AG08396 (cell line): ENCODE measurements at places on chromosomes 6 and 20.

DNA sequence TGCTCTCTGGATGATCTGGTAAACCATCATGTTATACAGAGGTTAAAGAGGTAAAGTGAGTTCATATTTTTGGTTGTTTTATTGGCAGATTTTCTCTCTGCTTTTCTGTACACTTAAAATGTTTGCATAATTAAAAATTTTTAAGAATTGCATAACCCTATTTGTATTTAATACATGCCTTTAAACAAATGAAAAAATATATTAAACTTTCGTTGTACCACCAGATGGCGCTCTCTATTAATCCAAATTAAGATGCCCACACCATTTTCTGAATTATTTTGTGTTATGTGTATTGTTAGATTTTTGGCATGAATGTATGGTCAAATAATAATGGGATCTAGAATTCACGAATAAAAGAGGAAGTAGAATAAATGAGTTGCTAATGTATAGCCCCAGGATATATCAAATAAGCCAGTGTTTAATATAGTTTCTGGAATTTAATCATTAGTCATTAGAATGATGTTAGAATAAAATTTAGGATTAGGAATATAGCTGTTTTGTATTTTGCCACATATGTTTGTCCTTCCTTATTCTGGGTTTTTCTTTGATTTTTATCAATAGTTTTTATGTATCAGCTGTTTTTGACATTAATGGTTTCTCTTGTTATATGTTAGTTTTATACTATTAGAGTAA, 38.9 kb downstream of the SMAP1 start:
- DNase-seq: no peak

GRCh38 chr20:14431568-14431967, 94.2 kb upstream of the FLRT3 start:
- DNase-seq: no peak

DNA sequence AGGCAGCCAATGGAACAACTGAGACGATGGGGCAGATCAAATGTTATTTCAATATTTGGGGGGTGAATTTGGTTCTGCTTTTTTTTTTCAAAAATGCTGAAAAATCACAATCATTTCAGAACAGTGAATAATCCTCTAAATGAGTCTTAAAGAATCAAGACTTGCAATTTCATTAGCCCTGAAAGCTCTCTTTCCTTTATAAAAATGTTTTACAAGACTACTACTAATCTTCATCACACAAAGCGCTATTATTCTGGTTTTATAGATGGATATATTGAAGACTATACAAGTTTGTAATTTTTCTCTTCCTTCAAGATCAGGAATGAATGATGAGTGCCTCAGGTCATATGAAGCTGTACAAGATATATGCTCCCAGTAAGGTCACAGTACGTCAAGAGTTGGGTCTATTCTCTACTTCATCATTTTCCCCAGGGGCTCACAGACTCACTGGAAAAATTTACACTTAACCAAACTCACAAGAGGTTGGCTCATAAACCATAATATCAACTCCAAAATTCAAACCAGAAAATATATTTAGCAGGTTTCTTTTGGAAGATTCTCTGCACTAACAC, 19.5 kb downstream of the RNF24 start:
- DNase-seq: no peak

DNA sequence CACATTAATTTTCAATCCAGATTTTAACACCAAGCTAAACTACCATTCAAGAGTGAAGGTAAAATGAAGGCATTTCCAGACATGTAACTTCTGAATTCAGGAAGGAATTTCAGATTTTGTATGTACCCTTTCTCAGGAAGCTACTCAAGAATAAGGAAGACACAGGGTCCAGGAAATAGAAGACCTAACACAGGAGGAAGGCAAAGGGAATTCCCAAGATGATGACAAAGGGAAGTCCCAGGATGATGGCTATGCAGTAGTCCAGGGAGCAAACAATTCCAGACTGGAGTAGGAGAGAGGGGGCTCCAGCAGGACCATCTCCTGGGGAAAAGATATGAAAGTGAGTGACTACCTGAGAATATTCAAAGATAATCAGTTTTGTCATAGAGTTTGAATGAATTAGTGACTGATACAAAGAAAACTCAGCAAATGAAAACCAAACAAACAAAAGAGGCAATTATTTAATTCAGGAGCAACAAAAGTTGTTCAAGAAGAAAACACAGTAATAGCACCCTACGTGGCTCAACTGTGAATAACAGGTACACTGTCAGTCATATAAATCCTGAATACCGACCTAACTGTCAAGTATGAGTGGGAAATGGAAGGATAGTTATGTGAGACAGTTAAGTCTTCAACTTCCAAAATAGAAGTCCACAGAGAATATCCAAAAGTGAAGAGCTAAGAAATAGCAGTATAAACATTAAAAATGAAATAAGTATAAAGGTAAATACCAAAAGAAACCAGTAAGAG, 4.0 kb downstream of the RNF24 start:
- DNase-seq: no peak

DNA sequence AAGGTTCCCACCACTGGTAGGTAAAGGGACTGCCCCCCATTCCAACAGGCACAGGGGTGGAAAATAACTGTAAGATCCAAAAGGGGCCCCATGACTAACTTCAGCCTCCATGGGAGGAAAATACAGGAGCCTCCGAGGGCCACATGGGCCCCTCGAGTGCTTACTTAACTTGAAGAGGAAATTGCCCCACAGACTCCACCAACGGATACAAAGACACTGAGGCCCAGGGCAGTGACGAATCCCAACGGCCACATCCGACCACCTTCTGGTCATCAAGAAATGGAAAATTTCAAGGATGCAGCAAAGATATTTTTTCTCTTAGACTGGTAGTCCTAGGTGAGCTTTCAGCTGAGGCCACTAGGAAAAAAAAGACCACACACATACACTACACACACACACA, 116.0 kb upstream of the MRPS10 start:
- no peak for DNase-seq

- DNase-seq: no peak
Measured at GRCh38 chr20:34940081-34940481, 15.5 kb downstream of the GSS start.

- peak; percentile 8 for DNase-seq
Measured at GRCh38 chr6:63352069-63352543, 32.3 kb upstream of the LGSN start.

GRCh38 chr20:62277253-62277652, 25.5 kb upstream of the ADRM1 start:
- no peak for DNase-seq

DNA sequence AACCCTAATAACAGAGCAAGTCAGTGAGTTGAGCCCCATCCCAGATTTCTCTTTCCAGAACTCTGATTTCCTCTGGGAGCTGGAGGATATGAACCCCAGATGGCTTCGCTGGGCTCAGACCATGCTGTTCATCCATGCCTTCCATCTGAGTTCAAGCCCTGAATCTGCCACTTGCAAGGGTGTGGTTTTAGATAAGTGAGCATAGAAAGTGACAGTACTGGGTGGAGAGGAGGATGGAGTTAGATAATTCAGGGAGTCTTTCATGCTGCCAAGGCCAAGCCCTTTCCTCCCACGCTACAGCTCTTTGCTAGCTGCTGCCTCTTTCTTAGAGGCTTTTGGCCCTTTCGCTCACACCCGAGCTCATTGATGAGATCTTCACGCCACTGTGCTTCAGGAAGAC, 57.2 kb upstream of the MAFB start:
- DNase-seq: no peak

DNA sequence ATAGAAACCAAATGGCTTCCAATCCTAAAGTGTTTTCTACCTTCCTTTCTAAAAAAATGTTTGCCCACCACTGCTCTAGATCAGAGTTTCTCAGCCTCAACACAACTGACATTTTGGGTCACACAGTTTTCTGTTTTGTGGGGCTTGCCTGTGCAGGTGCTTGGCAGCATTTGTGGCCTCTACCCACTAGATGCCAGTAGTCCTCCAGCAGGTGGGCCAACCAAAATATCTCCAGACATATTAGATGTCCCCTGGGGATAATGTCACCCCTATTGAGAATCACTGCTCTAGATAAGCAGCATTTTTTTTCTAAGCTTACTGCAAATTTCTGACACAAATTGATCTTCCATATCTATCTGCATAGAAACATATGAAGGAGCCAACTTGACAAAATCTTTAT, 26.3 kb upstream of the EPM2A start:
- no peak for DNase-seq

DNA sequence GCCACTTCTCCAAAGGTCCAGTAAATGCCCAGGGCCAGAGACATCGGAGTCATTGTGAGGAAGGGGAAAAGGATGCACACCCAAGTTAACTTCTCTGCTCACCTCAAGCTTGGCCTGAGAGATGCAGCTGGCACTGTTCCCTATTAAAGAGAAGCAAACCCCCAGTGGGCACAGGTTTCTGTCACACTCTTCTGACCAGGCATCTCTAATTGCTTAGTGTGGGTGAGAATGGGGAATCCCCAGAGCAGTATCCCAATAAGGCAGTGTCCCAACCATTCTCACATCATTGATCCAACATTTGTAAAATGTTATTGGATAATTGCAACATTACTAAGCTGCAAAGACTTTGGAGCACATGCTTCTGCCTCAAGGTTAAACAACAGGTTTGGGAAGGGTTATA, 232.3 kb downstream of the ADGRG6 start:
- no peak for DNase-seq

- no peak for DNase-seq
Measured at GRCh38 chr6:53796791-53797190, 2.0 kb downstream of the LRRC1 start.
